ENCODE measurements at places on chromosomes 3 and 15. TPM values are rescaled to one million over a fixed set of nuclear protein-coding genes. Genes with fewer than 3 reads are reported as not detected.

The CHRM5 gene
- polyA plus RNA-seq = 0.35 TPM

The TMEM45A gene
- 22.1 TPM for polyA plus RNA-seq

The CCDC39 gene
- 9.8 TPM for polyA plus RNA-seq

The NAA80 gene
- 9.8 TPM for polyA plus RNA-seq

The FEZF2 gene
- not detected for polyA plus RNA-seq

The C3orf22 gene
- 0.10 TPM for polyA plus RNA-seq

The ADGRG7 gene
- not detected for polyA plus RNA-seq

GRCh38 chr15:49145651-49146609 lies 9.5 kb downstream of the COPS2 start:
- no peak for DNase-seq

DNA sequence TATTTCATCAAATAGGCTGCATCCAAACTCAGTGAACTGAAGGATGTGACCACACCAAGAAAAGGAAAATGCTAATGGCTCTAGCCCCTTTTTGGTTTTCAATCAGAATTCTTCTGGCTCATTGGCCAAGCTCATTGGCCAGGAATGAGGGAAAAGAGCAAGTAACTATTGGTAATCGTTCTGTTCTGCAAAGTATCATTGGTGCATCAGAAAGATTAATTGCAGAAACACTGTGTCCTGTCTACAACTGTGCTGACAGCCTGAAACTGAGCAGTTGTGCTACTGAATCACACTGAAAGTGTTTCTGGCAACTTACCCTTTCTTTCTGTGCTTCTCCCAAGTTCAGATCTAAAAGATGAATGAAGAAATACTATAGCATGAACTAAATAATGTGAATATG lies 116.4 kb upstream of the ROBO2 start:
- DNase-seq = no peak

- no peak for DNase-seq
Observed at GRCh38 chr3:12579905-12580304, 23.0 kb downstream of the MKRN2 start.

DNA sequence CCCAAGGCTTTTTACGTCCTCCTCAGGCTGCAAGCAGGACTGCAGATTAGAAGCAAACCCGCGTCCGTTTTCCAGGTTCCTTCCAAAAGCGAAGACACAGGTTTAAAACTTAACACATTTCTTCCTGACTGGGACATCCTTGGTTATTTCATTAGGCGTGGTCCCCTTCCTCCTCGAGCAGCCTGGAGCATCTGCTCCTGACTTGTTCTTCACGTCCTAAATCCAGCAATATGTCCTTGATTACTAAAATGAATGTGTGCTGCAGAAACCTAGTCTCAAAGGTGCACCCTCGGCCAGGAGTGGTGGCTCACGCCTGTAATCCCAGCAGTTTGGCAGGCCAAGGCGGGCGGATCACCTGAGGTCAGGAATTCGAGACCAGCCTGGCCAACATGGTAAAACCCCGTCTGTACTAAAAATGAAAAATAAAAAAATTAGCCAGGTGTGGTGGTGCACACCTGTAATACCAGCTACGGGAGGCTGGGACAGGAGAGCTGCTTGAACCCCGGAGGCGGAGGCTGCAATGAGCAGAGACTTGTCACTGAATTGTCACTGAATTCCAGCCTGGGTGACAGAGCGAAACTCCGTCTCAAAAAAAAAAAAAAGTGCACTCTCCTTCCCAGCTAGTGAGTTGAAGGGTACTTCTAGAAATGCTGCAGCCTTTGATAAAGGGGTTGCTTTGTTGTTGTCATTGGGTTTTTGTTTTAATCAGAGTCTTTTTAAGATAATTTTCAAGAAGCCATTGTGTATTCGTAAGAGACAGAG lies 842 bp upstream of the LRIG1 start:
- no peak for DNase-seq

- DNase-seq = no peak
Observed at GRCh38 chr3:130517602-130518001, 625 bp downstream of the COL6A6 start.

GRCh38 chr3:194194051-194194756 lies 58.3 kb downstream of the HES1 start:
- DNase-seq = no peak

DNA sequence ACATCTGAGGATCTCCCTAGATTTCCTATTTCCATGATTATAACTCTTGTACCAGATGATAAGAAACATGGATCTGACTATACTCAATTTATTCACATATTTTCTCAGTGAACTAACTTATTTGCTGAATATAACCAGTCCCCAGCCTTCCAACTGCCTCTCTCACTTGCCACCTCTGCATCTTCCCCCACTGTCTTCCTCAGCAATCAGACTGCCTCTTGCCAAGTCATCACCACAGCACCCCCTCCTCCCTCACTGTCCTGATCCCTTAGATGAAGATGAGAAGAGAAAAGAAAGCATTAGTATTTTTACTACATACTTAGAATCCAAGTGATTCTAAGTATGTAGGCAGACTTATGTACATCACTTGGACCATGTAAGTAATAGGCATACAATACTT lies 71.9 kb downstream of the GTPBP8 start:
- DNase-seq = no peak

DNA sequence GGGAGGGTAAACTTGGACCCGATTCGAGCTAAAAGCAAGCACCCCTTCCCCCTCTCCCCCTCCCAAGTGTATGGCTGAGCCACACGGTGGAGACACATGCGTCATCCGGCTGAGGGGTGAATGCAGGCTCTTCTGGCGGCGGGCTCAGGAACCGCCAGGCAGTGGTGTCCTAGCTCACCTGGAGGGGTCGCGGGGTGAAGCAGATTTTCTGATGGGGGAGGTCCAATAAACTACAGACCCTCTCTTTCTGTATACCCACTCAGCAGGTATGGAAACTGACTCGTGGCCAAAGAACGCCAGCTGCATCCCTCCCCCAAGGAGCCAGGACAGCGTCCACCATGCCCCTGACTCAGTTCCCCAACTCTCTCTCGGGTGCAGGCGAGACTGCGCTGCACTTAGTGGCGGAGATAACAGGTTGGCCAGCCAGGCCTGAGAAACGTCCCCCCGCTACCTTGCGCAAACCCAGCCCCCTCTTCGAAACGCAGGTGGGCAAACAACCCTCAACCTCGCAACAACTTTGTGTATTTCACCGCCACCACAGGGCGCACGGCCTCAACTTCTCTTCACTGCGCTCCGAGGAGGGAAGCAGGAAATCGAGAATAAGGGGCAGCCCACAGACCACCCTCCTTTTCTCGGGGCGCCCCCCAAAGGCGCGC lies 1.3 kb downstream of the MAGI1 start:
- DNase-seq = no peak

GRCh38 chr3:16264174-16264707 lies 502 bp downstream of the DPH3 start:
- DNase-seq = no peak

GRCh38 chr15:100737214-100737613 lies 134.8 kb downstream of the ASB7 start:
- DNase-seq = no peak

DNA sequence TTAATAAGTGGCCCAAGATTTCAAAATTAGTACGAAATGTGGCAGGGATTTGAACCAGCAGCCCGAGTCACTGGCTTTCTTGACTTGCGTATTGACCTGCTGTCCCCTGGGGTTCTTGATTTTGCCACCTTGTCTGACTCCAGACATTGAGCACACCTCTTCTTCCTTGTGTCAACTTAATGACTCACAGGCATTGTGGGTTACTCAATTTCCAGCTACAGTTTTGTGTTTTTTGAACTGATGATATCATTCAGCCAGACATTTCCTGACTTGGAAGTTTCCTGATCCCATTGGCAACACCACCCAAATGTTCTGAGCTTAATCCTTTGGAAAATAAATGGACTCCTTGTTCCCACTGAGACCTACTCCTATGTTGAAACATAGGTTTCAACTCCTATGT lies 64.2 kb downstream of the MOBP start:
- no peak for DNase-seq

DNA sequence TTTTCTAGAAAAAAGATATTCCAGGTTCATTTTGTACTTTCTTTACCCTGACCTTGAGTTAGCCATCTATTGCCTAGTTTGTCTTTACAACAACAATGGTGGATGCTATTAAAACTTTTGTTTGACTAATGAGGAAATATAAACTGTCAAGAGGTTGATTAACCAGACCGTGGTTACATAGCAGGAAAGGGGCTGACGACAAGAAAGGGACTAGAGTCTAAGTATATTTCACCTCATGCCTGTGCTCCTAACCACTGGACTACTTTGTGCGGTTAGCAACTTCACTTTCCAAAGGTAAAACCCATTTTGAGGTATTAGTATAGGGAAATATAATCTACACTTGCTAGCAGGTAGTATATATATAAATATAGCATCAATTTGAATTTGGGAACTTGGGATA lies 327.1 kb downstream of the SATB1 start:
- DNase-seq = no peak

Data from left kidney (tissue), 8 donors.